HFFc6 (cell line): ENCODE measurements at places on chromosomes 12 and 14. TPM values are rescaled to one million over a fixed set of nuclear protein-coding genes. Genes with fewer than 3 reads are reported as not detected.
A peak's percentile ranks its signal among the peaks of the same experiment; 100 is the strongest.

DNA sequence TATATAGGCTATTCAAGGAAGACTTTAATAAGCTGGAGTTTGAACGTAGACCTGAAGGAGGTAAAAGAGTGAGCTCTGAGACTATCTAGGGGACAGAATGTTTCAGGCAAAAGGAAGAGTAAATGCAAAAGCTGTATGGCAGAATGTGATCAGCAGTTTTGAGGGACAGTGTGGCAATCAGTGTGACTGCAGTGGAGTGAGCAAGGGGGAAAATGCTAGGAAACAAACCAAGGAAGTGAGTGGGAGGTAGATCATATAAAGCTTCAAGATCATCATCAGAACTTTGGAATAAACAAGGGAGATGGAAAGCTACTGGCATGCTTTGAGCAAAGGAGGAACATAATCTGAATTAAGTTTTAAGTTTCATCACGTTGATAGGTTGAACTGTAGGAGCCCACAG, 67.5 kb upstream of the BTG1 start:
- H3K27me3 ChIP-seq = no peaks in the 10 kb centered on the region
- H3K4me1 ChIP-seq = peaks cover 21% of the 10 kb centered on the region
- H3K36me3 ChIP-seq = no peaks in the 10 kb centered on the region
- H3K27ac ChIP-seq = no peak overlapping the region
- DNase-seq = no peak

DNA sequence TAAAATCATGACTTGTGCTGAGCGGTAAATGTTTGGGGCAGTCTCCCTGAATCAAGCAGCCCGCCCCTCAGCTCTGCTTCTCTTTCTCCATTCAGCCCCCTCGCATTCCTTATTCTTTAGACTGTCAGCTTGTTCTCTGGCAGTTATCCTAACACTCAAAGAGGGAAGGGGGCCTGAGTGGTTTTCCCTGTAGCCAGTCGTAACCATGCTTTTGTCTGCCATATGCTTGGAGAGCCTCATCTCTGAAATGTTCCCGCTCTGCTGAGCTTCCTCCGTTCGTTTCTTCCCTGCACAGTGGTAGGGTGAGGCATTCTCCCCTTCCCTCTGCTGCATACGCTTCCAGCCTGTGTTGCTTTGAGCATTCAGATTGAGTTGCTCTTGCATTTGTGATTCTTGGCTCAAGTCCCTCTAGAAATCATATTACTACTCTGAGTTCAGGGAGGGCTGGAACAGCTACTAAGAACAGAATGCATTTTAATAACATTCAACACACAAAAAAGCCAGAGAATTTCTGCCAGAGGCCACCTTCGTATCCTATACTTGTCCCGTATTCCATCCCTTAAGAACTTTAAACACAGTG, 119.7 kb downstream of the FBXL14 start:
- H3K4me1 ChIP-seq = no peaks in the 10 kb centered on the region; the same call in 1 of the 2 replicates
- H3K27ac ChIP-seq = no peak overlapping the region
- peak; percentile 91 for DNase-seq
- peaks cover 4% of the 10 kb centered on the region; the same call in 1 of the 2 replicates for H3K27me3 ChIP-seq

DNA sequence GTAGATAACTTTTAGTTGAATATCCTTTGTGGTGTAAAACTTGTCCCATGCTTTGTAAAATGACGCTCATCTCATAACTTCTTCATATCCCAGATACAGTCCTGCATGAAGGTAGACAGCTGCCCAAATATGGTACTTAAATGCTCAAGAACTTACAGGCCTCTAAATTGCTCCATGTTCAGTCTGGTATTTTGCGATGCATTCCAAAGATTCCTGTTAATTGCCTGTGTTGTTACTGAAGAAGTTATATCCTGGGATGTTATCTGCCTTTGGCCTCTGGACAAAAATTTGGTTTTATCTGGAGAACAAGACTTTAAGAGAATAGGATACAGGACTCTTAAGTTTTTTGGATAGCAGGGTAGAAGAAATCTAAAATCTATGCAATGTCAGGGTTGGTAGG, 473.0 kb downstream of the PCNX1 start:
- H3K27me3 ChIP-seq = peaks cover 1% of the 10 kb centered on the region; the same call in 1 of the 2 replicates
- H3K27ac ChIP-seq = peak overlapping the region; percentile 59
- H3K4me3 ChIP-seq = peak overlapping the region; percentile 48
- peaks cover 74% of the 10 kb centered on the region for H3K4me1 ChIP-seq

- H3K4me1 ChIP-seq = no peaks in the 10 kb centered on the region
- peaks cover 8% of the 10 kb centered on the region for H3K27me3 ChIP-seq
- H3K27ac ChIP-seq = no peak overlapping the region
- no peak overlapping the region for H3K4me3 ChIP-seq
- no peak for DNase-seq
Observed at GRCh38 chr12:132393245-132393795, 63.9 kb upstream of the GALNT9 start.

- H3K27me3 ChIP-seq = no peaks in the 10 kb centered on the region
- H3K27ac ChIP-seq = peak overlapping the region; percentile 47
- H3K36me3 ChIP-seq = peaks cover 24% of the 10 kb centered on the region
- no peak overlapping the region for H3K4me3 ChIP-seq
- H3K4me1 ChIP-seq = peaks cover 75% of the 10 kb centered on the region
- DNase-seq = peak; percentile 50
Observed at GRCh38 chr14:80634106-80634758, 307.3 kb downstream of the CEP128 start.

GRCh38 chr12:116698116-116698515, 39.8 kb downstream of the SPRING1 start:
- H3K36me3 ChIP-seq = no peaks in the 10 kb centered on the region
- DNase-seq = no peak

DNA sequence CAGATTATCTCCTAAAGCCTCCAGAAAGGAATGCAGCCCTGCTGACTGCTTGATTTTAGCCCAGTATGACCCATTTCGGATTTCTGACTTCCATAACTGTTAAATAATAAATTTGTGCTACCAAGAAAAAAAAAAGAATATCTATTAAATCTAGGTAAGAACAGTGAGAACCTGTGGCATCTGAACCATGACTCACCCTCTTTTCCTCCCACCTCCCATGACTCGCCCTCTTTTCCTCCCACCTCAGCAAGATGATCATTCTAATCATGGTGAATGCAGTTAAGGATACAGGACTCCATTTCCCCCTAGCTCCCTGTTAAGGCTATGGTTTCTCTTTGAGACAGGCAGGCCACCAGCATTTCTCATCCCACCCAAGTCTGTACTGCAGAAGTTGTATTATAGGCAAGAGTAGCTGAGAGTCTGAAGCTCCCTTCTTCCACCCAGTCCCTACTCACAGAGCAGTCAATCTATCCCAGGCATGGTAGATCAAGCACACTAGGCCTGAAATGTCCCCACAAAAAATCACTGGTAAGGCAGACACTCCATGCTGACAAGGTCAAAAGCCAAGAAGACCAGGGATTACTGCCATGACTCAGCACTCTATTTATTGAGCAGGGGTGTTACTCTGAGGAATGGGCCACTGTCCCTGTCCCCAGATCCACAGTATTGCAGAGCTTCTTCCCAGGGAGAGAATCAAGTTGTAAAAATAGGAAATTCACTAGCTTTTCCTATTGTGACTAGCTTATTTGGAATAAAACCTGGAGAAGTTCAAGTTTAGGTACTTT, 188.9 kb downstream of the ADAMTS20 start:
- no peak overlapping the region for H3K27ac ChIP-seq
- DNase-seq = no peak
- peaks cover 5% of the 10 kb centered on the region for H3K27me3 ChIP-seq

GRCh38 chr14:101889366-101889765, 75.0 kb upstream of the DYNC1H1 start:
- H3K36me3 ChIP-seq = peaks cover 13% of the 10 kb centered on the region
- no peaks in the 10 kb centered on the region for H3K4me1 ChIP-seq
- no peak for DNase-seq
- no peaks in the 10 kb centered on the region; the same call in 1 of the 2 replicates for H3K27me3 ChIP-seq

- H3K4me1 ChIP-seq = peaks cover 5% of the 10 kb centered on the region; the same call in 1 of the 2 replicates
- no peak for DNase-seq
- H3K27me3 ChIP-seq = no peaks in the 10 kb centered on the region
- no peak overlapping the region for H3K4me3 ChIP-seq
- H3K27ac ChIP-seq = no peak overlapping the region
Observed at GRCh38 chr12:101813117-101813516, 17.6 kb downstream of the GNPTAB start.

GRCh38 chr14:68749487-68750475, 43.1 kb downstream of the ZFP36L1 start:
- H3K36me3 ChIP-seq = no peaks in the 10 kb centered on the region
- H3K27me3 ChIP-seq = peaks cover 14% of the 10 kb centered on the region
- no peak for DNase-seq
- H3K4me3 ChIP-seq = no peak overlapping the region

- no peak overlapping the region for H3K27ac ChIP-seq
- H3K36me3 ChIP-seq = peaks cover 5% of the 10 kb centered on the region; the same call in 1 of the 2 replicates
- peak overlapping the region; percentile 89 for H3K4me3 ChIP-seq
- H3K27me3 ChIP-seq = peaks cover 51% of the 10 kb centered on the region
- peak; percentile 37 for DNase-seq
Observed at GRCh38 chr14:36662543-36663403, 1.1 kb downstream of the PAX9 start.

DNA sequence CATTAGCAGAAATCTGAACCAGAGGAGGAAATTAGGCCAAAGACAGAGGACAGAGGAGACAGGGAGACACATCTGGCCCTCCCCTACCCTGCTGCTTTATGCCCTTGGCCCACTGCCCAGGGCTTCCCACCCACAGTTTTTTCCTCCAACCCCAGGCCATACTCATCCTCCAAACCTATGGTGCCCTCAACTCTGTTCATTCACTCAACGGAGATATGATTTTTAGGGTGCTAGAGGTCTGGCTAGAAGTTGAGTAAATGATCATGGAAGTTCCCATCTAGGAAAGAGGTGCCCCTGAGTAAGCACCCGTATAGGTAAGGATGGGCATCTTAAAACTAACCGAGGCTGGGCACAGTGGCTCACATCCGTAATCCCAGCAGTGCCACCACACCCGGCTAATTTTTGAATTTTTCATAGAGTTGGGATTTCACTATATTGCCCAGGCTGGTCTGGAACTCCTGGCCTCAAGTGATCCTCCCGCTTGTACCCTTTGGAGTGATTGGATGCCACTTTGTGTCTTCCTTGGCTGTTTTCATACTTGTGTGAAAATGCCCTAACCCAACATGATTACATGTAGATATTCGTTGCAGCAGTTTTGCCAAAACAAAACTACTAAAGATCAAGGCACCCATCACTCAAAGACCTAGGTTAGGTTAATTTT, 4.4 kb downstream of the KRT18 start:
- peaks cover 2% of the 10 kb centered on the region; the same call in 1 of the 2 replicates for H3K27me3 ChIP-seq
- peaks cover 34% of the 10 kb centered on the region for H3K36me3 ChIP-seq
- no peak overlapping the region; the same call in 1 of the 2 replicates for H3K27ac ChIP-seq
- no peak for DNase-seq
- H3K4me1 ChIP-seq = peaks cover 37% of the 10 kb centered on the region
- no peak overlapping the region for H3K4me3 ChIP-seq

- no peaks in the 10 kb centered on the region for H3K27me3 ChIP-seq
- H3K36me3 ChIP-seq = no peaks in the 10 kb centered on the region; the same call in 1 of the 2 replicates
- no peak overlapping the region for H3K4me3 ChIP-seq
Observed at GRCh38 chr12:40534828-40535227, 157.4 kb upstream of the CNTN1 start.

GRCh38 chr14:56491299-56492285, 88.0 kb upstream of the TMEM260 start:
- H3K36me3 ChIP-seq = no peaks in the 10 kb centered on the region
- peak; percentile 43 for DNase-seq
- no peak overlapping the region for H3K27ac ChIP-seq
- H3K27me3 ChIP-seq = peaks cover 12% of the 10 kb centered on the region
- peaks cover 22% of the 10 kb centered on the region for H3K4me1 ChIP-seq

DNA sequence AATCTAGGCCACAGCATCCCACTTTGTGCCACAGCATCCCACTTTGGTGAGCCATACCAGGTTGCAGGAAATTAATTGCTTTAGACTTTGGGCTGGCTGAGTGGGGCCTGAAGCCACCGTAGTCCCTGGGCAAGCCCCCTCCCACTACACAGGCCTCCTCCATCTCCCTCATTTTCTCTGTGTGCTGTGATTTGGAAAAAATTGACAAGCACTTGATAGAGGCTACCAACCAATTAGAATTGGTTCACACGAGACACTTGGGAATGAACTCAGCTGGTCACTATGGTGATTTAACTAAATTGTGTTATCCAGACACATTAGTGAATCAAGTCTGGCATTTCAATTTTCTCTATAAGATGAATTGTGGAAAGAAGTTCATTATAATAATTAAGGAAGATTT, 481.1 kb downstream of the DIO2 start:
- H3K27me3 ChIP-seq = no peaks in the 10 kb centered on the region; the same call in 1 of the 2 replicates
- no peak for DNase-seq
- H3K27ac ChIP-seq = no peak overlapping the region
- peaks cover 4% of the 10 kb centered on the region; the same call in 1 of the 2 replicates for H3K36me3 ChIP-seq
- H3K4me1 ChIP-seq = no peaks in the 10 kb centered on the region

DNA sequence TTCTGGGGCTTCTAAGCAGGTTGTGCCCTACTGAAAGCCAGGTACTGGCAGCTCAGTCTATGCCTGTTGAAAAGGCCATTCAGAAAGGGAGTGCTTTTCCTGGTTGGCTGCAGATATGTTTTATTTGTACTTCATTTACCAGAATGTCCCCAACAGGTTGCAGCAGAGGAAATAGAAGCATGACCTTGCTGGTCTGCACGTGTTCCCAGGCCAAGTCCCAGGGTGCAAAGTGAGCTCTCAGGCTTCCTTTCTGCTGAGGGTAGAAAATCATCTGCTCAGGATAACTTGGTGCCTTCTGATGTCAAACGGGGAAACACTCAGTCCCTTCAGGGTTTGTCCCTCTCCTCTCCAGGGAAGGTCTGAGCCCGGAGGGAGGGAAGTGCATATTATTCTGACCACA, 356.4 kb downstream of the BCL11B start:
- H3K27me3 ChIP-seq = peaks cover 4% of the 10 kb centered on the region; the same call in 1 of the 2 replicates
- H3K4me3 ChIP-seq = no peak overlapping the region
- H3K36me3 ChIP-seq = no peaks in the 10 kb centered on the region
- DNase-seq = no peak
- H3K27ac ChIP-seq = no peak overlapping the region

GRCh38 chr12:39682689-39683477, 63.3 kb upstream of the ABCD2 start:
- no peak overlapping the region for H3K4me3 ChIP-seq
- H3K27me3 ChIP-seq = no peaks in the 10 kb centered on the region
- H3K27ac ChIP-seq = no peak overlapping the region
- H3K36me3 ChIP-seq = no peaks in the 10 kb centered on the region

GRCh38 chr12:105167346-105167745, 59.8 kb downstream of the WASHC4 start:
- DNase-seq = no peak
- no peak overlapping the region for H3K4me3 ChIP-seq
- H3K27me3 ChIP-seq = 0 out of 2 replicates have a peak, but pooled peaks cover 2% of the 10 kb centered on the region
- H3K27ac ChIP-seq = no peak overlapping the region

- DNase-seq = no peak
- no peak overlapping the region for H3K4me3 ChIP-seq
- H3K36me3 ChIP-seq = peaks cover 5% of the 10 kb centered on the region
Observed at GRCh38 chr14:104252256-104253215, 114.1 kb downstream of the KIF26A start.

Gene HSPB8
- total RNA-seq = 19.9 to 40.1 TPM (median 29.8 TPM) in 3 replicates

Gene LTBR
- 108 to 124 TPM (median 120 TPM) in 3 replicates for total RNA-seq

Gene CELA1
- total RNA-seq = not detected in 3 replicates

Gene HCAR3
- not detected in 3 replicates for total RNA-seq

Gene RALGAPA1
- total RNA-seq = 13.9 to 16.8 TPM (median 16.1 TPM) in 3 replicates

Gene CCDC175
- total RNA-seq = not detected in 3 replicates

Gene AMDHD1
- total RNA-seq = not detected in 3 replicates

Gene SLC10A1
- total RNA-seq = not detected in 2 replicates

Gene GLT1D1
- total RNA-seq = not detected in 3 replicates

Gene NRXN3
- 0.12 to 0.14 TPM in 2 of 3 replicates, not detected in the other for total RNA-seq

Gene ZNF705A
- not detected in 3 replicates for total RNA-seq

Gene TPH2
- not detected in 3 replicates for total RNA-seq

Gene FOXM1
- 40.2 to 96.4 TPM (median 76.1 TPM) in 3 replicates for total RNA-seq
